ENCODE measurements at places on chromosomes 11 and 22. TPM values are rescaled to one million over a fixed set of nuclear protein-coding genes. Genes with fewer than 3 reads are reported as not detected.

- H3K36me3 ChIP-seq: peaks cover 23% of the 10 kb centered on the region
- H3K27ac ChIP-seq: no peak overlapping the region
- DNase-seq: no peak
- H3K4me1 ChIP-seq: no peaks in the 10 kb centered on the region
These were observed 13.2 kb downstream of the TKFC start for GRCh38 chr11:61345954-61346843.

- DNase-seq: no peak
- H3K4me3 ChIP-seq: no peak overlapping the region
- no peak overlapping the region for H3K27ac ChIP-seq
These were observed 14.5 kb upstream of the RPS19BP1 start for GRCh38 chr22:39546889-39547586.

- peak overlapping the region; percentile 49 for H3K4me3 ChIP-seq
- peaks cover 55% of the 10 kb centered on the region for H3K4me1 ChIP-seq
- DNase-seq: peak; percentile 65
These were observed 1.3 kb downstream of the PYGM start for GRCh38 chr11:64758330-64759079.

DNA sequence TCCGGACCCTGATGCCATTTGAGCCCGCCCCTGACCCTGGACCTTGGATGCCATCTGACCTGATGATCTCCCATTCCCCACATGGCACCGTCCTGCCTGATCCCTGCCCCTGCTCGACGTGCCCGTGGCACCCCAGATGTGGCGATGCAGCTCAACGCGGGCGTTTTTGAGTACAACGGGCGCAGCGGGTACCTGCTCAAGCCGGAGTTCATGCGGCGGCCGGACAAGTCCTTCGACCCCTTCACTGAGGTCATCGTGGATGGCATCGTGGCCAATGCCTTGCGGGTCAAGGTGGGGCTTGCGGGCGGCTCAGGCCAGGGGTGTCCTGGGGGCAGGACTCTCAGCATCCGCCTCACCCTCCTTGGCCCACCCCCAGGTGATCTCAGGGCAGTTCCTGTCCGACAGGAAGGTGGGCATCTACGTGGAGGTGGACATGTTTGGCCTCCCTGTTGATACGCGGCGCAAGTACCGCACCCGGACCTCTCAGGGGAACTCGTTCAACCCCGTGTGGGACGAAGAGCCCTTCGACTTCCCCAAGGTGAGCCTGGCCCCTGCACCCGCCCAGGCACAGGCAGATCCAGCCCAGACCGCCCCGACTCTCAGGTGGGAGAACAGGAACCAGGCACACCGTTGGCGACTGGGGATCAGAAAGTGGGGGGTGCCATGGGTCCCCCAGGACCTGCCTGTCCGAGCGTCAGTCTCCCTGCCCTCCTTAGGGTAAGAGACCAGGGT lies 11.1 kb downstream of the PLCB3 start:
- H3K4me3 ChIP-seq: no peak overlapping the region
- H3K36me3 ChIP-seq: peaks cover 75% of the 10 kb centered on the region
- peaks cover 5% of the 10 kb centered on the region for H3K4me1 ChIP-seq

DNA sequence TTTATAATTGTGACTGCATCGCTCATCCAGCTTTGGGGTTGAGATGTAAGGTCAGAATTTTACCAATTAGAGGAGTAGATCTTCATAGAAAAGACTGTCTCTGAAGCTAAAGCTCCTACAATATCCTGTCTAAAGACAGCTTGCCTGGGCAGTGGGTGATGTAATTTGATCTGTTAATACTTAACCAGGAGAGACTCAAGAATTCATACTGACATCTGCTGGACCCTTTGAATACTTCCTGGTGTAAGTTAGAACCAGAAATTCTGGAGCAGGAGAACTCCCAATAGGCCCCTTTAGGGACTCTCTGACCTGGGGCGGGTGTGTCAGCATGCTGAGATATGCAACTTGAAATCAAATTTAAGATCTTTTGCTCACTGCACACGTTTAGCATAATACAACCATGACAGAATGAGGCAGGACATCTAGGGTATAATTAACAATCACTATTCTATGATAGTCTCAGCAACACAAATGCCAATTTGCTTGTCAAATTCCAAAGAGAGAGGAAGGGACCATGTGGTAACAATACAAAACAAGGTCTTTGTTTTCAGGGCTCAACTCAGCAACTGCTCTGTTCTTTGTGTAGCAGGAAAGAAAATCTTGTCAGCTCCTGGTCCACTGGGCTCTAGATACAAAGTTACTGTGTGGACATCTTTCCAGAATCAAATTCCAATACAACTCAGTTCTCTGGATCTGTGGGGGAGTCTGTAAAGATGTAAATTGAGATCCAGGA lies 143.9 kb downstream of the INSC start:
- H3K4me3 ChIP-seq: no peak overlapping the region
- no peaks in the 10 kb centered on the region for H3K4me1 ChIP-seq
- H3K27me3 ChIP-seq: no peaks in the 10 kb centered on the region
- H3K36me3 ChIP-seq: no peaks in the 10 kb centered on the region
- H3K27ac ChIP-seq: no peak overlapping the region
- DNase-seq: no peak

DNA sequence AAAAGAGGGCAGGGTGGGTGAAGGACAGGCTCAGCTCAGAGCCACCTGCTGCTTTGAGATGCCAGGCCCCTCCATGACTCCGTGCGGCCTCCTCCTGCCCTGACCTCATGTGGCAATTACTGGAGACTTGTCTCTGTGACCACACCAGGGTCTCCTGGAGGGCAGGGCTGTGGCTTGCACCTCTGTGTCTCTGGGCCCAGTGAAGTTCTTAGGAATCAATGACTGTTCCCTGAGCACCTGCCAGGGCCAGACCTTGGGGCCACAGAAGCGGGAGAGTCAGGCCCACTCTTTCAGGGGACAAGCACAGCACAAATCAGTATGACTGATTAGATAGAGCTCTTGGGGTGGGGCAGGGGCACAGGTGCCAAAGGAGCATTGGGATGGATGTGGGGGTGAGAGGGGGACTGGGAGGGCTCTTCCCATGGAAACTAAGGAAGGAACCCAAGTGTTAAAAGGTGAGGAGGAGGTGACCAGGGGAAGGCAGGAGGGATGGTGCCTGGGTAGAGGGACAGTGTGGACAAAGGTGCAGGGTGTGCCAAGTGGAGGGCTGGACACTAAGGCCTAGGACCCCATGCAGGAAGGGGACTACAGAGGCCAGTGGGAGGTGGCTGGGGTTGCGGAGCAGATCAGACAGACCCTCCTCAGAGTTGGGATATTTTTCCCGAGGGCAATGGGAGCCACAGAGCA lies 77.3 kb upstream of the SHISAL1 start:
- H3K36me3 ChIP-seq: no peaks in the 10 kb centered on the region
- H3K4me1 ChIP-seq: no peaks in the 10 kb centered on the region
- no peak overlapping the region for H3K27ac ChIP-seq
- peak; percentile 41 for DNase-seq

Gene KRTAP5-8
- not detected for total RNA-seq

DNA sequence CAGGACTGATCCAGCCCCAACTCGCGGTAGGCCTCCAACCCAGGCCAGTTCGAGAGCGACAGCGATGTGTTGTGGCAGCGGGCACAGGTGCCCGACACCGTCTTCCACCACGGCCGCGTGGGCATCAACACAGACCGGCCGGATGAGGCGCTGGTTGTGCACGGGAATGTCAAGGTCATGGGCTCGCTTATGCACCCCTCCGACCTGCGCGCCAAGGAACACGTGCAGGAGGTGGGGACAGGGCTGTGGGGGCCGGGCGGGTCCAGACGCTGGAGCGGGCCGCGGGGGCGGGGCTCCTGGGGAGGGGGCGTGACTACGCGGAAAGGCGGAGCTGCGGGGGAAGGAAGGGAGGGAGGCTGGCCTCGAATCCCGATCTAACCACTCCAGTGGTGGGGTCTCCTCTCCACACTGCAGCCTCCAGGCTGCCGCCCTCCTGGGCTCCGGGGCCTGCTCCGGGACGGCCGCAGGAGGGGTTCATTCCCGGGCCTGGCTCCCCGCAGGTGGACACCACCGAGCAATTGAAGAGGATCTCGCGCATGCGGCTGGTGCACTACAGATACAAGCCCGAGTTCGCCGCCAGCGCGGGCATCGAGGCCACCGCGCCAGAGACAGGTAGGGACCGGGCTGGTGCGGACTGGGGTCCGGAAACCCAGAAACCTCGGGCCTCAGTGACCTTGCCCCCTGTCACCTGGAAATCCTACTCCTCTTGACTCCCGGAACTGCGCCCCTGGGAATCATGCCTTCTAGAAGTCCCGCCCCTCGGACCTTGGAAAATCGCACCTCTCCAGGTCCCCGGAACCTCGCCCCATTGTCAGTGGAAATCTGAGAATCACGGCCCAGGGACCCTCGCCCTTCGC lies 14.9 kb downstream of the TMEM258 start:
- H3K4me3 ChIP-seq: no peak overlapping the region
- no peaks in the 10 kb centered on the region for H3K36me3 ChIP-seq
- peaks cover 10% of the 10 kb centered on the region for H3K4me1 ChIP-seq
- no peak overlapping the region for H3K27ac ChIP-seq
- H3K27me3 ChIP-seq: no peaks in the 10 kb centered on the region

Gene GTSE1
- not detected for total RNA-seq

- no peak overlapping the region for H3K4me3 ChIP-seq
- H3K4me1 ChIP-seq: no peaks in the 10 kb centered on the region
- peaks cover 70% of the 10 kb centered on the region for H3K36me3 ChIP-seq
- DNase-seq: no peak
These were observed 36.2 kb upstream of the RAPSN start for GRCh38 chr11:47485107-47485506.

GRCh38 chr11:73463359-73463758 lies 87.2 kb downstream of the RELT start:
- no peaks in the 10 kb centered on the region for H3K36me3 ChIP-seq
- H3K4me1 ChIP-seq: peaks cover 31% of the 10 kb centered on the region
- no peaks in the 10 kb centered on the region for H3K27me3 ChIP-seq
- H3K4me3 ChIP-seq: no peak overlapping the region
- DNase-seq: no peak

Gene HTR3A
- 3.9 TPM for total RNA-seq

- DNase-seq: no peak
- H3K4me1 ChIP-seq: peaks cover 13% of the 10 kb centered on the region
- H3K27me3 ChIP-seq: peaks cover 58% of the 10 kb centered on the region
- H3K36me3 ChIP-seq: no peaks in the 10 kb centered on the region
These were observed 879 bp downstream of the TMEM121B start for GRCh38 chr22:17120281-17120680.

DNA sequence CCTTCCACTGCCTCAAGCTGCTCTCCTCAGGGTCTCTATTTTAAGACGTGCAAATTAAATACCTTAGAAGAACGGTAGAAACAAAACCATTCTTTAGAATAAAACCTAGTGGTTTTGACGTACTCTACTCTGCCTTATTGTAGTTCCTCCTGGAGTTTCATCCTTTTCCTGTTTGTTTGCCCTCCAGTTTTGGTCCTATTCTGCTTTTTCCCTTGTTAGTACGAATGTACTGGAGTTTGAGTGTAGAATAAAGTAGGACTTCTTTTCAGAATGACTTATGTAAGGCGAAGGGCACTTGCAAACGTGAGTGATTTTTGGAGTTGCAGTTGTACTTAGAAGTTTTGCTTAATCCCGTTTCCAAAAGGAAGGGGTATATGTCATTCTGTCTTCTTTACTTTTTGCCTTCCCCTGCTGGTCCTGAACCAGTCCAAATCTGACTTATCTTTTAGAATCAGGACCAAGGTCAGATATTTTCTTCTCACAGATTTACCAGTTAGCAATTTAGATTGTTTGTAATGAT lies 1.4 kb downstream of the SIK2 start:
- DNase-seq: no peak
- H3K27me3 ChIP-seq: no peaks in the 10 kb centered on the region
- no peaks in the 10 kb centered on the region for H3K36me3 ChIP-seq
- H3K27ac ChIP-seq: peak overlapping the region; percentile 98
- peaks cover 49% of the 10 kb centered on the region for H3K4me1 ChIP-seq

Gene WNT11
- total RNA-seq: 1.1 TPM
